ENCODE measurements at places on chromosomes 12 and 14.

GRCh38 chr14:20774258-20774824 is 6.1 kb downstream of the EDDM3B start:
- no peak for DNase-seq

- DNase-seq: no peak
Observed at GRCh38 chr12:102673606-102674005, 193.2 kb upstream of the IGF1 start.

DNA sequence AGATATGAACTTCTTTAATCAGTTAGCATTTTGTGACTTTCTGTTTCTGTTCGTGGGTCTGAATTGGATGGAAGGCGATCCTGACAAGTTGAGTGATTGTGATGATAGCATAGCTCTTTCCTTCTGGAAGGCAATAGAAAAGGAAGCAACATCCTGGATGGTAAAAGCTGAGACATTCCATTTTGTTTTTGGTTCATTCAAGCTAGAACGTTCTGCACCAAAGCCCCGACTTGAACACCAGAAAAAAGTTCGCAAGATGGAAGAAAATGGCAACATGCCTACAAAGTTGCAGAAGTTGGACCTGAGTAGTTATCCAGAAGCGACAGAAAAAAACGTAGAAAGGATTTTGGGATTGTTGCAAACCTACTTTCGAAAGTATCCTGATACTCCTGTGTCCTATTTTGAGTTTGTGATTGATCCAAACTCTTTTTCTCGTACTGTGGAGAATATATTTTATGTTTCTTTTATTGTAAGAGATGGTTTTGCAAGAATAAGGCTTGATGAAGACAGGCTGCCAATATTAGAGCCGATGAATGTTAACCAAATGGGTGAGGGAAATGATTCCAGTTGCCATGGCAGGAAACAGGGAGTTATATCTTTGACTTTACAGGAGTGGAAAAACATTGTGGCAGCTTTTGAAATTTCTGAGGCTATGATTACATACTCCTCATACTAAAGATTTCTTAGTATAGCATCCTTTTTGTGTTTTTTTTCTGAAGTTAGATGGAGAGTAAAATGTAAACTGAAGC is 896 bp downstream of the EID3 start:
- DNase-seq: no peak

- no peak for DNase-seq
Observed at GRCh38 chr12:19186722-19187661, 57.5 kb downstream of the PLEKHA5 start.

GRCh38 chr12:4432878-4433744 is 12.5 kb downstream of the FGF6 start:
- no peak for DNase-seq
